ENCODE measurements at places on chromosomes 13 and 19.

DNA sequence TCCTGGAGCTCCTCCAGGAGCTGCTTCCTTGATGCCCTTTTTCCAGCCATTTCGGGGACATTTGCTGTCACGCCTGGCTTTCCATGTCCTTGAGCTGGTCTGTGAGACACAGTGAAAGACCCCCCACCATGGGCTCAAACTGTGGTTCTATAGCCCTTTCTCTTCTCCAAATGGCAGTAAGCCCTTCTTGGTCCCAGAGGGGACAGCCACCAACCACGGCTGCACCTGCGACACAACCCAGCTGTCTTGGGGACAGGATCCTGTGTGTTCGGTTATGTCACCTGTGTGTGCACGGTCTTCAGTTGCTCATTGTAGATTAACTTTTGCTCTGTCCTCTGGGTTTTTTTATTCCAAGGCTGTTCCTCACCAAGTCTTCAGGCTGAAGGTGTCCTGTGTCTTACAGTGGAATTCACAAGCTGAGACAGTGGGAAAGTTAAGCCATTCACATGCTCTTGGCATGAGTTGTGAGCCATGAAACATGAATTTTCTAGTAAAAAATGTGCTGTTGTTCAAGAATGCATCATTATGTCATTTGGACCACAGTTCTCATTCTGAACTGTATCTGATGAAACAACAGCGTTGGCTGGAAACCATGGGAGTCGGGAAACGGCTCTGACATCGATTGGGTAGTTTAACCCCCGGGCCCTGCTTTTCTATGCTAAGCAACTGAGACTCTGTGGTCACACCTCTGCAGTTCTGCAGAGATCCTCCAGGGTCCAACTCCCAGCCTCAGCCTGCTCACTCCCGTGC, 129.5 kb upstream of the MCF2L start:
- DNase-seq, result no peak

DNA sequence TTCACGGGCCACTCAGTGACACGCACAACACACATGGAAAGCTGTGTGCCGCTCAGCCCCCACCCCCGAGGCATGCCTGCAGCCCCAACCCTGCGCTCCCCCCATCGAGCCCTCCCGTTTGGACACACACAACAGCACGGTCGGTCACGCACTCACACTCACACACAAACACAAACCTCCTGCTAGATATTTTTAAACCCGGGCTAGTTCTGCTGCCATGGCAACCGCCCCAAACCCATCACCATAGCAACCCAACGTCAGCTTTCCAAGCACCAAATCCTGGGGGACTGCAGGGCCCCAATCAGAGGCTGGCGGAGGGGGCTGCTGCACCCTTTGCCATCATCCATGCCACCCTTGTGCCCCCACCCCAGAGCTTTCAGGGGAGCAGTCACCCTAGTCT, 2.5 kb upstream of the NOVA2 start:
- no peak for DNase-seq

- DNase-seq, result no peak
Measured at GRCh38 chr19:18029617-18030338, 21.8 kb downstream of the ARRDC2 start.

- DNase-seq, result peak; percentile 45
Measured at GRCh38 chr19:16197188-16197621, 506 bp upstream of the AP1M1 start.

GRCh38 chr13:98222081-98222554, 45.0 kb upstream of the RNF113B start:
- no peak for DNase-seq

DNA sequence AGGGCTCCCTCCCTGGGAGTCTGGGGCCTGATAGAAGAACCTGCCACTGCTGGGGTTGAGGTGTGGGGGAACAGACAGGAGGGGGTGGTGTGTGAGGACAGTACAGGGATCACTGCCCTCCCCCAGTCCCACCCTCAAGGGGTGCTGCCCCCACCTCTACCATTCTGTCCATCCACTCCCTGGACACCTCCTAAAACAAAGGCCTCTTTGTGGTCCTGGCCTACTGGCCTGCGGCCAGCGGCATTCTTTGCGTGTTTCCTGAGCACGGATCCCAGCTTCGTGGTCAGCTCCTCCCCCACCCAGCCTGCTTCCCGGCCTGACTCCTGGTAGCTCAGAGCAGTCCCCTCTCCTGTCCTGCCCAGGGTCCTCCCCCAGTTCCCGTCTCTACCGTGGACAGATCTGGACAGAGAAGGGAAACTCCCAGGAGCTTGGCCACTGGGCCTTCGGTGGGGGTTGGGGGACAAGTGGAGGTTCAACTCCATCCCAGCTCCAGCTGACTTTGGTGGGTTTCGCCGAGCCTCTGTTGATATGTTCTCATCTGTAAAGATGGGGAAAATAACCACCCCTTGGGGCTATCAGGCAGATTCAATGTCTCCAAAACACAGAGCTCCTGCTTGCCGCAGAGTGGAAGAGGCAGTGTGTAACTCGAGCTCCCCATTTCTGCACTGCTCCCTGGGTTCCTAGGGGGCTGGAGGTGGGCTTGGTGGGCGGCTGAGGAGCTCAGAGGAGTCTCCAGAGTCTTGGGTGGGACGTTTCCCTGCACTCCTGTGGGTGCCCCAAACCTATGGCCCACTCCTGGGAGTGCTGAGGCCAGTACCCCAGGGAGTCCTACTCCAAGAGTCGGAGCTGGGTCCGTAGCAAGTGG, 48.7 kb downstream of the LYL1 start:
- no peak for DNase-seq

GRCh38 chr19:4533835-4534424, 1.1 kb downstream of the PLIN5 start:
- no peak for DNase-seq

DNA sequence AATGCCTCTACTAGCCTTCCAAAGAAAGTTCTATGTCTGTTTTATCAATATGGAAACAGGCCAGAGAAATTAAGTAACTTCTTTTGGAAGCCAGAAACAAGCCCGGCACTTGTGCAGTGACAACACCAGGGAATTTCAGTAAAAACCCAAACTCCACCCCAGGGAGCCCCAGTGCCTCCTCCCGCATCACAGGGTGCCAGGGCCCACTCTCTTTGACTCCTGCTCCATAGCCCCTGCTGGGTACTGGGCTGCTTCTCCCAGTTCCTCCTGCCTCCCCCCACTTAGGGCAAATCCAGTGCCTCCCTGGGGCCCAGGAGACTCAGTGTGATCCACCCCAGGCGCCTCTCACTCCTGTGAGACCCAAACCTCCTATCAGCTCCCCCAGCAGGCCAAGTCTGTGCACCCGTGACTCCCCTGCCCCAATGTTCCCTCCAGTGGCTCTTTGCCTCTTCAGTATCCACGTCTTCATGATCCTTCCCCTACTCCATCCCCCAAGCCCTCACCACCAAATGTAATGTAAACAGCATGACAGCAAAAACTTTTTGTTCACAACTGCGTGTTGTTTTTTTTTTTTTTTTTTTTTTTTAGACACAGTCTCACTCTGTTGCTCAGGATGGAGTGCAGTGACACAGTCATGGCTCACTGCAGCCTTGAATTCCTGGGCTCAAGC, 2.3 kb upstream of the FFAR3 start:
- DNase-seq, result no peak

GRCh38 chr13:110286833-110287819, 19.8 kb downstream of the COL4A1 start:
- no peak for DNase-seq

DNA sequence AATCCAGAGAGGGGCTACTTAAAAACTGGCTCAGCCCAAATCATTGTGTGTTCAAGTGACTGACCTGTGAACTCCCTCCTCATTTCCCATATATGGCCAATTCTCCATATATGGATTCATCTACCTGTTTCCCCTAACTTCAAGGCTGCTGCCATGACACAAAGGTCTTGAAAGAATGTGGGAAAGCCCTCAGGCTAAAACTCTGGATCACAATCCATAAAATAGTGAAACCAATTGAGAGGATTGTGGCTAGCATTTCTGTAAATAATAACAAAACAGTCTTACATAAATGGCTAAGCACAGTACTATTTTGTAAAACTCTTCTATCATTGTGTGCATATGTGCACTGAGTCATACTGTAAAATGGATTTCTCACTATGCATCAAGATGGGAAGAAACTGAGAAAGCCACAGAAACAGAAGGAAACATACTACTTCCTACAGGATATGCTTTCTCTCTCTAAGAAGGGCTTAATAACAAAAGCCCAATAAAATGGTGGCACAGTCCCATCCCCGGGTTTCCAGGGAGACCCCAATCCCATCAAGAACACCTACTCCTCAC, 80.5 kb downstream of the FOXO1 start:
- DNase-seq, result no peak

DNA sequence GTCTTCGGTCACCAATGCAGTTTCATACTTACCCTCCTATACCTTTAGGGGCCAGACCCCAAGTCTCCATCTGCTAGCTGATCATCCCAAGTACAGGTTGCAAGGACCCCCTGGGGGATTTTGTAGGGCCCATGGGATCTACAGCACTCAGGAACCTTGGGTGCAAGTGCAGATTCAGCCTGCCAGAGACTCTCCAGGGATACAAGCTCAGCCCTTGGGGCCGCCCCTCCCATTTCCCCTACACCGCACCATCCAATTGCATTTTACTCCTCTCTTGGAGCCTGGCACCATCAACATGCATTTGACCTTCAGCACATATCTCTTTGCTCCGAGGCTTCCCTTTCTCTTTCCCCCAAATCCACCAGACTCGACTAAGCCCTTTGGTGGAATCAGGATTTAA, 154.7 kb upstream of the ZNF536 start:
- no peak for DNase-seq

- no peak for DNase-seq
Measured at GRCh38 chr19:55611983-55612645, 6.7 kb downstream of the ZNF865 start.

- no peak for DNase-seq
Measured at GRCh38 chr13:109787135-109787954, 962 bp upstream of the IRS2 start.

DNA sequence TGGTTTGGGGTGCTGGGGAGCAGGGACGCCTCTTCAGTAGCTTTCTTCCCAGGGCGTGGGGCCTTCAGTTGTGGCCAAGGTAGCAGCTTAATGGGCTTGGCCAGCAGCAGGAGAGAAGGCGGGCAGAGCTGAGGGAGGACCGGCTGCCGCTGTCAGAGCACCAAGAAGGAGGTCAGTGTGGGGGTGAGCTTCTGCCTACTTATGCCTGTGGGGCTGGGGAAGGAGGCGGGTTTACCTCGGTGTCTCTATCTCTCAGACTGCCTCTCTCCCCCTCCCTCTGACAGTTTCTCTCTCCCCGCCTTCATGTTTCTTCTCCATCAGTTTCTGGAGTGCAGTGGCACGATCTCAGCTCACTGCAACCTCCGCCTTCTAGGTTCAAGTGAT, at the start of gene CAPN12:
Gene CAPN12, minus strand, starts transcription at position 177 of the 384 bp plus-strand sequence. CDS start 309 bp downstream, outside the sequence.
- no peak for DNase-seq

DNA sequence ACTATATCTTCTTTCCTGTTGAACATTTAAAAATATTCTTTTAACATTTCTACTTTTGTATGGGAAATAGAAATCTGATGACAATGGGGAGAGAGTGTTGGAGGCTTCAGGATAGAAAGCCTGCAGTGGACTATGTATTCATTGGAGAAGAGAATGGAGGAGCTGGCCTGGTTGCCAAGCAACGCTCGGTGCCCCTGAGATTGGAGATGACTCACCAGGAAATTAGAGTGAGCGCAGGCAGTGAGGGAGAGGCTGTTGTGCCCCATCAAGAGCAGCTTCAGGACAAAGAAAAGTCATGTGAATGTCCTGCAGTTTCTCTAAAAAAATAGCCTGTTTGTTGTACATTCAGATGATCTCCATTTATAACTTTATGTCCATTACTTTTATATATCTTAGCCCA, 48.7 kb upstream of the ZNF835 start:
- no peak for DNase-seq

GRCh38 chr19:49556412-49557398, 23.7 kb downstream of the NOSIP start:
- no peak for DNase-seq

- DNase-seq, result no peak
Measured at GRCh38 chr13:113774177-113775107, 15.4 kb downstream of the TMEM255B start.

DNA sequence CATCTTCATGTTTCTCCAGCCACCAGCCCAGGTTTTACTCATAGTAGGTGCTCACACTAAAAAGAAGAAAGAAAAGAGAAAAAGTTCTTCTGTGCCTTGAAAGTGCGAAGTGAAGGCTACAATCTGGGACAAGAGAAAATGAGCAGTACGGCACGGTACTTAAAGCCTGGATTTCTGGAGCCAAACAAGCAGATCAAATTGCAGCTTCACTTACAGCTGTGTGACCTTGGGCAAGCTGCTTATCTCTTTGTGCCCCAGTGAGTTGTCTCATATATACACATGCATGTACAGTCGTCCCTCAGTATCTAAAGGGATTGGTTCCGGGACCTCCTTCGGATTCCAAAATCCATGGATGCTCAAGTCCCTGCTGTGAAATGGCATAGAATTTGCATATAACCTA, 41.8 kb downstream of the GSX1 start:
- no peak for DNase-seq

DNA sequence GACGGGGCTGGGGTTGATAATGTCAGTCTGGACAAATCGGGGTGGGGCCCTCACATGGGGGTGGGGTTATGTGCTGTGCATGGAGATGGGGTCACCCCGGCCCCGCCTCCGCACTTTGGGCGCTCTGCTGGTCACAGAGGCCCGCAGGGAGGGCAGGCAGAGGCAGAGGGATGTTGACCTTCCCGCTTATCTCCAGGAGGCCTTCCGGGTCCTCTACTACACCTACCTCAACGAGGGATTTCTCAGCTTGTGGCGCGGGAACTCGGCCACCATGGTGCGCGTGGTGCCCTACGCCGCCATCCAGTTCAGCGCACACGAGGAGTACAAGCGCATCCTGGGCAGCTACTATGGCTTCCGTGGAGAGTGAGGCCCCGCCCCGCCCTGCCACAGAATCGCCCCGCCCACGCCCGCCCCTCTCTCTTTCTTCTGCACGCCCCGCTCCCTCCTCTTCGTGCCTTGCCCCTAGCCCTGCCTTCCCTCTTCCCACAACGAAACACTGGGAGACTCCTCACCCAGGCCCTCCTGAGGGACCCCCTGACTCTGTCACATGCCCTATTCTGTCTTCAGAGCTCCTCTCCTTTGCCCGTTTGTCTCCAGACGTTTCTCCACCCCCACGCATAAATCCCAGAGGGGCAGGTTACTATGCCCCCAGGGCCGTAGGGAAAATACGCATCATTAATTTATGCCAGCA, 32.8 kb downstream of the TMEM161A start:
- DNase-seq, result no peak

- DNase-seq, result peak; percentile 36
Measured at GRCh38 chr13:85313761-85314503, 485.3 kb downstream of the SLITRK6 start.

GRCh38 chr19:45156751-45157150, 4.0 kb downstream of the NKPD1 start:
- no peak for DNase-seq

DNA sequence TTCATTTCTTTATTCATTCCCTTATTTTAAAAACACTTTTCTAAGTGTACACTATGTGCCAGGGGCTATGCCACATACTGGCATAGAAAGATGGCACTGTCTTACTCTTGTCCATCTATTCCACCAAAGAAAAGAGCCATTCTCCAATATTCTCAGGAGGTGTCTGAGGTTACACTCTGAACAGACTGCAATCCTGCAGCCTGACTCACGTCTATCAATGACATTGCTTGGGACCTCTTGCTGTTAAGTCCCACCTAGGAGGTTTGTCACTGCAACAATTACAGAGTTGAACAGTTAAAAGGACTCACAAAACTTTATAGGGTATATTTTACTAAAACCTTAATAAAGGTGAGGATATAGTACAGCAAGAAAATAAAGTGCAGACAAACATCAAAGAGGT, 512.9 kb upstream of the HTR2A start:
- no peak for DNase-seq

GRCh38 chr13:28031896-28032288, 43.4 kb upstream of the URAD start:
- no peak for DNase-seq

- DNase-seq, result peak; percentile 26
Measured at GRCh38 chr19:4633140-4633967, 6.0 kb upstream of the TNFAIP8L1 start.

- no peak for DNase-seq
Measured at GRCh38 chr19:38250428-38250820, 5.8 kb downstream of the PPP1R14A start.
